Cardiac ventricle fibroblast (primary cell): ENCODE measurements at places on chromosomes 7 and 10. TPM values are rescaled to one million over a fixed set of nuclear protein-coding genes. Genes with fewer than 3 reads are reported as not detected.

The GSAP gene
- 0.62 and 1.3 TPM in 2 replicates for total RNA-seq

The CYP3A7 gene
- total RNA-seq = not detected in 2 replicates

The CFAP43 gene
- total RNA-seq = 0.06 and 0.15 TPM in 2 replicates

The HNRNPH3 gene
- total RNA-seq = 16.6 and 18.2 TPM in 2 replicates

The ATG9B gene
- 0.25 TPM in 1 of 2 replicates, not detected in the other for total RNA-seq

The EVX1 gene
- 0.50 TPM in 1 of 2 replicates, not detected in the other for total RNA-seq

The SLC18A3 gene
- total RNA-seq = not detected in 2 replicates

The DPYSL4 gene
- total RNA-seq = 28.4 and 33.4 TPM in 2 replicates

The CXCL12 gene
- 399 and 440 TPM in 2 replicates for total RNA-seq

The FBXW4 gene
- total RNA-seq = 10.8 and 12.8 TPM in 2 replicates

The IL2RA gene
- total RNA-seq = not detected in 2 replicates

The AMPH gene
- total RNA-seq = 6.3 and 9.0 TPM in 2 replicates

The SNX10 gene
- total RNA-seq = 0.05 and 0.06 TPM in 2 replicates

The SUFU gene
- total RNA-seq = 15.1 and 16.8 TPM in 2 replicates
